Activated naive CD8-positive, alpha-beta T cell treated with anti-CD3 and anti-CD28 coated beads, Interleukin-2, amount 10 ng/mL, durations not matched to agents 7 days and 5 days (primary cell): ENCODE measurements at places on chromosomes 11 and 22.

GRCh38 chr11:128621601-128622501 is 34.5 kb upstream of the ETS1 start:
- no peak for DNase-seq

GRCh38 chr11:109586789-109587188 is 164.8 kb downstream of the C11orf87 start:
- DNase-seq = no peak

DNA sequence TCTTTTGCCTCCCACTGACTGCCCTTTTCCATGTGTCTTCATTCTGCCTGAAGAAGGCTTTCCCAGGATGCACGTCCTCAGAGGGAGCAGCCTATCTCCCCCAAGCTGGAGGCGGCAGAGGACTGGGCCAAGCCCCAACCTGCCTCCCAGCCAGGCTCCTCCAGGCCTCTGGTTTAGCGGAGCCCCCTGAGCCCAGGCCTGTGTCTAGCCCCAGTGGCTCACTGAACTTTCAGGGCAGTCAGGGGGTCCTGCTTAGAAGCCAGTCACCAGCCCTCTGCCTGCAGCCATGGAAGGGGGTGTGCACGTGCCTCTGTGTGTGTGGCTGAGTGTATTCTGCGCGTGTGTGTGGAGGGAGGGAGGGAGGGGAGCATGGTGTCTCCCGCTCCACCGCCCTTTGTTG is 10.4 kb upstream of the GRK2 start:
- DNase-seq = peak; percentile 22

DNA sequence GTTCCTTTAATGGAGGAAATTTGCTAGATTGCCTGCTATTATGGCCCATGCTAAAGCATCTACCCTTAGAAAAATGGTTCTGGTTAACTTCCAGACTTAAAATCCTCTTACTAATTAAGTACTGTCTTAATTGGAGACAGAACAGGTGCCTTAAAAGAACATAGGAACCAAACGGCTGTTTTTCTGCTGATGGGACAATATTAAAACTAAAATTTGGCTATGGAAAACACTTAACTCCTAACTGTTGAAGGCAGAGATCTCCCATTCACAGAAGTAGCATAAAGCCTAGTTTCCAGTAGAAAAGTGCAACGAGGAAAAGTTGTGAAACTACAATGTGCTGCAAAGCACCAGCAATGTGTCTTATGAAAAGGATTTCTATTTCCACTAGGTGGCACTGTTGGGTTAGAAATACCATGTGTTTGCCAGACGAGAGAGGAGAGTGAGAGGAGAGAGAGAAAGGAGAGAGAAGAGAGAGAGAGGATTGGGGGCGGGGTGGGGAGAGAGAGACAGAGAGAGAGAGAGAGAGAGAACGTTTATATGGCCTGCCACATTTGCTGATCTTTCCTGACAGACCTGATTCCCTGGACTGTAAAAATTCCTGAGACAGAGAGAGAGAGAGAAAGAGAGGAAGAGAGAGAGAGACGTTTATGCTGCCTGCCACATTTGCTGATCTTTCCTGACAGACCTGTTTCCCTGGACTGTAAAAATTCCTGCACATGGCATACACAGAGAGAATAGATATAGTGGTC is 51.5 kb downstream of the FAM181B start:
- no peak for DNase-seq

GRCh38 chr11:77374611-77375031 is 73.1 kb upstream of the GDPD4 start:
- no peak for DNase-seq

DNA sequence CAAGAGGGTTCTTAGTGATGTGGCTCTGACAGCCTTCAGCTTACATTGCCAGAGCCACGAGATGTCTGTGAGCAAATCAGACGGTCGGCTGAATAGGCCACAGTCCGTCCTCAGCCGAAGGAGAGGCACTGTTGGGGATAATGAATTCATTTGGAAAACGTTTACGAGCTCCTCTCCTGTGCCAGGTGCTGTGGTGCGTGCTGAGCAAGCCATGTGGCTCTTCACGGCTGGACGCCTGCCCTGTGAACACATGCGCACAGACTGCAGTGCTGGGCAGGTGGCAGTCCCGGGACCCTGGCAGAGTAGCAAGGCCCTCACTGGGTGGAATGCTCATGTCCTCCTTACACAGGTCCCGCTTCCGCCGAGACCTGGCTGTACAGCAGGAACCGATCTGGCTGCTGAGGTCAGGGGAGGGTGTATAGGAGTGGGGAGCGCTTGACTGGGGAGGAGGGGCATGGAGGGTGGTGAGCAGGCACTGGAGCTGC is 6.8 kb downstream of the TBC1D22A start:
- DNase-seq = no peak

- no peak for DNase-seq
These were observed 5.9 kb upstream of the AMOTL1 start for GRCh38 chr11:94762208-94762607.

DNA sequence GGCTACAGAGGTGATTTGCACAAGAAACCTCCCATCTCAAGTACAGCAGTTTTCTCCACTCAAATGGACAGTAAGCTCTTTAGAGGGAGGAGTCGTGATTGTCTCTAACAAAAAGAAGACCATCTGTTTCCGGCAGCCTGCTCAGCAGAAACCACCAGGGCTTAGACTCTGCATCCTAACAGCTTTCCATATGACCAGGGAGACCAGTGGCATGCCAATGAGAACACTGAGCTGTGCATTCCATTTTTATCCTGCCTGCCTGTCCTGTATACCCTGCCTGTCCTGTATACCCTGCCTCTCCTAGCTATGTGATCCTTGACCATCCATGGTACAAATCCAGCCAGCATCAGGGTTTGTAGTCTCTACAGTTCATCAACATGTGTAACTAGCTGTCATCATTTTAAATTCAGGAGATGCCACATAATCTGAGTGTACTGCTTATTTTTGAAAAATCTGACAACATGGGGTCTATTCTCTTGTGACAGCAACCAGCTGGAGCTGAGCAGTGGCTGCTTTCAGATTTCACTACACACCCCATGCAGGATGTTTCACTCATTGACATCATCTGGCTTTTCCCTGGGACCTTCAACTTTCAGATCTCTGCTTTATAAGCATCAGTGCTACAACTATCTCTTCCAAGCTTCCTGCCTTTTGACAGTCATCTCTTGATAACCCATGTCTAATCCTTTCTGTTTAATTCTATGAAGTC is 50.5 kb upstream of the POU2AF2 start:
- DNase-seq = no peak

DNA sequence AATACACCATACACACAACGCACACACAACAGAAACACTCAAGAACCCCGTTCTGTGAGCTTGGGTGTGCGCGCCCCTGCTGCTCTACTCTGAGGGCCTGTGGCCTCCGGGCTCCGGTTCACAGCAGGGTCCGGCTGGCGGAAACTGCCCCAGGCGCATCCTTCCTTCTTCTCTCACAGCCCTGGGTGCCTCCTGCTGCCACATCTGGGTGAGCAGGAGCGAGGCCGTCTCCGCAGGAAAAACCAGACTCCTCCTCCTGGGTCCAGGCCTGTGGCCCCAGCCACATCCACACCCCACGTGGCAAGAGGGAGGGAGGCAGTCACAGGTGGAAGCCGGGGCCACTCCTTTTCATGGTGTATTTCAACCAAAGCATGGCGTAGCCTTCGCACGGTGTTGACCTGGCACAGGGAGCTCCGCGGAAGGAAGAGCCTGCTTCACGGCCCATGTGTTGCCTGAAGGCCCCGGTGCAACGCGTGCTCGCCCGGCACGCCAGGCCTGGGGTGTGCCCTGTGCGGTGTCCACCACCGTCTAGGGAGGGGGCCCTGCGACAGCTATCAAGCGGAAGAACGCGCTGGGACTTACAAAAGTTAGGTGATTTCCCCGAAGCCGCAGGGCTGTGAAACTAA is 1502.7 kb downstream of the TBC1D22A start:
- no peak for DNase-seq

DNA sequence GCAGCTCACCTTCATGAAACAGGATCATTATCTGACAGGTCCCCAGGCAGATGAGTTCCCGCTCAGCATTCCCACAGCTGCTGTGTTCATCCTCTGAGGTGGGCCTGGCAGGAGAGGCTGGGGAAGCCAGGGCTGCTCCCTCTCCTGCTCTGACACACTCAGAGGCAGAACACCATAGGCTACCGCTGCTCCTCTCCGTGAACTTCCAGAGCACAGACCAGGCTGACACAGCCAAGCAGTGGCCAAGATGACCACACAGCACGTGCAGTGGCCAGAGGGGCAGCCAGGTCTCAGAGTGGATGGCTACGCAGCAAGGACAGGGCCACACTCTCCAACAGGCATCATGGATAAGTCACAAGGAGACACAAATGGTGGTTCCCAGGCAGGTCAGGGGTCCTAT is 8.5 kb downstream of the PRODH start:
- no peak for DNase-seq

- no peak for DNase-seq
These were observed 39.0 kb downstream of the ADAMTS8 start for GRCh38 chr11:130389335-130389935.

DNA sequence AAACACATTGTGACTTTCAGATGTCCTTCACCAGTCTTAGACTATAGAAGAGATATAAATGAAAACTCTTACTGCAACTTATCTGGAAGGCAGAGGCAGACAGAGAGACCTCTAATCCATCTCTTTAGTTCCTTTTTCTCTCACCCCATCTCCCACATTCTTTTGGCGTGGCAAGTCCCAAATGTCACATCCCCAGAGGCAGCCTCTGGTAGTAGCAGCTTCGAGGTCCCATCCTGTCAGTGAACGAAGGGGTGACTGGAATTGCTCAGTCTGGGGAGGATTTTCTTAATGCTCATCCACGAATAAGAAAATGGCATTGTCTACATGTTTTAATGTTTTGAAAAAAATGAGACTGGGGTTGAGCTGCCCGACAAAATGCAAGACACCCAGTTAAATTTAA is 201.4 kb downstream of the GRIA4 start:
- DNase-seq = no peak

GRCh38 chr11:74684661-74685060 is 46.6 kb downstream of the CHRDL2 start:
- DNase-seq = peak; percentile 5

DNA sequence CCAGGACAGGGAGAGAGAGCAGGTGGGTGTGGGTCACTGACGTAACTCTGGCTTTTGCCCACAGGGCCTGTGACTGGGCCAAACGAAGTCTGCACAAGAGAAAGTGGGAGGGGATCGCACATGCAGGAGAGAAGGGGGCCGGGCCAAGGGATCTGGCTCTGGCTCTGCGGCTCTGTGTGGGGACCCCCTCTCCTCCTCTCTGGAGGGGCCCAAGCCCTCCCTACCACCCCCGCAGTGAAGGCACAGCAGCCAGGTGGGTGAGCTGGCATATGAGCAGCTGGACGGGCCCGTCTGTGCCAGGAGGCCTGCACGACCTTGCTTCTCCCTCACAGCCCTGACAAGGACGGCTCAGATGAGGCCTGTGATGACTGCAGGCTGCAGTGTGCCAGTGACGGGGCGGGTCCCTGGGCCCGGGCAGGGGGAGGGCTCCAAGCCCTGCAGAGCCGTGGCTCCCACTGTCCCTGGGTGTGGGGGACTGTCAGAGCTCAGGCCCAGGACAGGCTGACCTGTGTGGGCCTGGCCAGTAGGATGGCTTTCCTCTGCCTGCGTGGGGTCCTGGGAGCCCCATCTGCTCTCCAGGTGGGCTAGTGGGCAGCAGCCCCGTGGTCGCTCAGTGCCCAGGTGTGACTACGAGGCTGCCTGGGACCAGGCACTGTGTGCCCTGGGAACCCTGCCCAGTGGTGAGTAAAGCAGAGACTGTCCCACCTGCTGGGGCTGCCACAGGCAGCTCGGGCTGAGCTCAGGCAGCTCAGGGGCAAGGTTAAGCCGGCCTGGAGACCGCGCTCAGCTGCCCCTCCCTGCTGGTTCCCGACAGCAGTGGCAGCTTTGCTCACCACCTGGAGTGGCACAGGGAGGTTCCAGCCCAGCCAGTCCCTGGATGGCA is 22.2 kb downstream of the MRGPRG start:
- DNase-seq = no peak

DNA sequence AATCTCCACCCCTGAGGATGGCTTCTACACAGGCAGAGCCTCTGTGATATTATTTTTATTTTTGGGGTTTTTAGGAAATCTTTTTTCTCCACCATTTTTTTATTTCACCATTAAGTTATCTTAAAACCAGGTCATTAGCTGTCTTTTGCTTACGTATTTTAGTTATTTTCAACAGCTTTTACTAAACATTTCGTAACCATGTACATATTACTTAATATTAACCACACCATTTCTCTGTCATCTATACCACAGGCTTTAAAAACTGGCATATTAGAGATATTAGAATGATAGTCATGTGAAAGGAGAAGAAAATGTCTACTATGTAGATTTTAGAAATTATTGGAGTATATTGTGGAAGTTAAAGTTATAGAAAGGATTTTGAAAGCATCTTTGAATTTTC is 37.4 kb downstream of the YAP1 start:
- DNase-seq = no peak

DNA sequence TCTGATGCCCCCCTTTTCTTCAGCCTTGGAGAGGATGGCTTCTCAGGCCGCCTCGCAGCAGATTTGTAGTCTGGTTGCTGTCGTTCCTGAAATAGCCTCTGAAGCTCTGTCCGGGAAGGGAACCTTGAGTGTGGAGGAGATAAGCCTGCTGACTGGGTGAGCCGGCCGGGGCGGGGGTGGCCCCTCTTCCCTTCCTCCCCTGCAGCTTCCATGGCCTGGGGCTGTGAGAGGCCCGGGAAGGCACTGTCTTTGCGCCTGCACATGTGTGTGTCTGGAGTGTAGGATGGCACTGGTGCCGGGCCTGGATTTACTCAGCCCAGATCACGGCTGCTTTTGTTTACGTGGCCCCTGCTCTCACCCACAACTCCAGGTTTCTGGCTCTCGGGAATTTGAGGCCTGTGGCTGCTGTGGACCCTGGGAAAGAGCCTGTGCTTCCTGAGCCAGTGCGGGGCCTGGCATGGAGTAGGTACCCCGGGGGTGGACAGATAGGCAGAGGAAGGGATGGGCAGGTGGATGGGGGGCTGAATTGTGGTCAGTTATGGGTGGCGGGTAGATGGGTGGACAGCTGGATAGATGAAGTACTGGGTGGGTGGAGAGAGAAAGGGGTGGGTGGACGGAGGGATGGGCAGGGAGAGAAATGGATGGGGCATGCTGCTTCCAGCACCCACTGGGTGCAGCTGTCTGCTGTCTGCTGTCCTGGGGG is 16.6 kb downstream of the KCNQ1 start:
- no peak for DNase-seq

DNA sequence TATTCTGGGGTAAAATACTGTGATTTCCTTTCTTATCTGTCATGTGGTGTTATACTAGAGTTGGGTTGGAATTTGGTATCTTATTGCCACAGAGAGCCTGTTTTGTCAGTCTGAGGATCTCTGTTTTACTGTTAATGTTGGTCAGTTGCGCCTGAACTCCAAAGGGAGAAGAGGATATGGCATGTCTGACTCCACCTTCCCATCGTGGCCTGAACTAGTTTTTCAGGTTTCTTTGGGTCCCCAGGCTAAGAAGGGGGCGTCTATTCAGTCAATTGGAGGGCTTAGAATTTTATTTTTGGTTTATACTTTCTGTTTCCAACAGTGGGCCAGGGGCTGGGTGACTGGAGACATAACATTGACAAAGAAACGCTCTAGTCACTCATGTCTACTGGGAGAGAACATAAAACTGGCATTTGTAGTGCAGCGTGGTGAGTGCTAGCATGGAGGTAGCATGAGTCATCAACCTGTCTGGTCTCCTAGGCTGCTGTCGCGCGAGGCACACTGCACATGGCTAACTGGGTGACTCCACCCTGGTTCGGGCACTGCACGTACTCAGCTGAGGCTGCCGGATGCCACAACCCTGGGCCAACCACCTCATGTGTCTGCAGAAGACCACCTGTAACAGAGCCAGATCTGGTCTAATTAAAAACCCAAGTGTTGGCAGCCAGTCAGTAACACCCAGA is 120.1 kb upstream of the OR9Q1 start:
- peak; percentile 40 for DNase-seq
